Esophagus squamous epithelium (tissue), 5 donors: ENCODE measurements at places on chromosomes 1 and 21. TPM values are rescaled to one million over a fixed set of nuclear protein-coding genes. Genes with fewer than 3 reads are reported as not detected.
A peak's percentile ranks its signal among the peaks of the same experiment; 100 is the strongest.

Gene OR10X1
- not detected for total RNA-seq

Gene IGSF3
- total RNA-seq = 42.2 TPM

Gene C1orf210
- 8.2 TPM for total RNA-seq

Gene DNAJC8
- total RNA-seq = 52.9 TPM

Gene APCS
- total RNA-seq = not detected

Gene LAPTM5
- 41.9 TPM for total RNA-seq

Gene C1orf185
- total RNA-seq = not detected

Gene ELOA
- total RNA-seq = 37.8 TPM

- peak overlapping the region; percentile 96 for H3K4me3 ChIP-seq
- no peak for DNase-seq
- H3K4me1 ChIP-seq = peaks cover 21% of the 10 kb centered on the region
- H3K27ac ChIP-seq = peak overlapping the region; percentile 92
- no peaks in the 10 kb centered on the region for H3K36me3 ChIP-seq
- H3K27me3 ChIP-seq = no peaks in the 10 kb centered on the region
Measured at GRCh38 chr1:3857791-3858129, 484 bp downstream of the DFFB start.

- no peak for DNase-seq
- no peaks in the 10 kb centered on the region for H3K4me1 ChIP-seq
- H3K27me3 ChIP-seq = no peaks in the 10 kb centered on the region
- no peak overlapping the region for H3K4me3 ChIP-seq
- H3K36me3 ChIP-seq = no peaks in the 10 kb centered on the region
- H3K27ac ChIP-seq = no peak overlapping the region
Measured at GRCh38 chr1:156399355-156400125, 30.5 kb downstream of the RHBG start.

DNA sequence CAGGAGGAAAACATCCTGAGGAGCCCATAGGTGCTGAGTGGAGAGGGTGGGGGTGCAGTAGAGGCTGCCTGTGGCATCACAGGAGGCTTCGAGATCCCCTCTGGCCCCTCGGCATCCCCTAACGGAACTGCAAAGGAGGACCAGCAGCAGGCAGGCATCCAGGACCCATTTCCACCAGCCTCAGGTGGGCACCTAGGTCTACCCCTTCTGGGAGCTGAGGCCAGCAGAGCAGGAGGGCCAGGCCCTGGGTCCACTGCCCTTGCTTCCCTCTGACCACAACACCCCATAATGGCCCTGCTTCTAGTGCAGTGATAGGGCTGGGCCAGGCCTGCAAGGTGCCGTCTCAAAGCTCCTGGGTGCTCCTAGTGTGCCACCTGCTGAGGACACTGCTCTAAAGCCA lies 723.0 kb downstream of the PTPRU start:
- H3K4me1 ChIP-seq = no peaks in the 10 kb centered on the region
- H3K27me3 ChIP-seq = no peaks in the 10 kb centered on the region
- H3K27ac ChIP-seq = no peak overlapping the region
- no peaks in the 10 kb centered on the region for H3K36me3 ChIP-seq
- no peak for DNase-seq

DNA sequence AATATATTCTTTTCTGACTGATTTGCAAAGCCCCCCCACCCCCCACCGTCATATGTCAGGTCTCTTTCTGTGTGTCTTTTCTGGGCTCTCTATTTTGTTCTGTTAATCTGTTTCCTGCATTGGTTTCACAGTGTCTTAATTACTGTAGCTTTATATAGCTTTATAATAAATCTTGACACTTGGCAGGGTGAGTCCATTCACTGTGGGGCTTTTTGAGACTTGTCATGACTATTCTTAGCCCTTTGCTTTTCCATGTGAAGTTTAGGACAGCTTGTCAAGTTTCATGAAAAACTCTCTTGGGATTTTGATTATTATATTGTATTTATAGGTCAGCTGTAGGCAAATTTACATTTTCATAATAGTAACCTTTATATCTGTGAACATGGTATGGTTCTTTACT lies 50.4 kb downstream of the MIGA1 start:
- H3K4me3 ChIP-seq = no peak overlapping the region
- no peaks in the 10 kb centered on the region for H3K27me3 ChIP-seq
- no peak for DNase-seq
- no peaks in the 10 kb centered on the region for H3K4me1 ChIP-seq
- no peaks in the 10 kb centered on the region for H3K36me3 ChIP-seq
- peak overlapping the region; percentile 13 for H3K27ac ChIP-seq

DNA sequence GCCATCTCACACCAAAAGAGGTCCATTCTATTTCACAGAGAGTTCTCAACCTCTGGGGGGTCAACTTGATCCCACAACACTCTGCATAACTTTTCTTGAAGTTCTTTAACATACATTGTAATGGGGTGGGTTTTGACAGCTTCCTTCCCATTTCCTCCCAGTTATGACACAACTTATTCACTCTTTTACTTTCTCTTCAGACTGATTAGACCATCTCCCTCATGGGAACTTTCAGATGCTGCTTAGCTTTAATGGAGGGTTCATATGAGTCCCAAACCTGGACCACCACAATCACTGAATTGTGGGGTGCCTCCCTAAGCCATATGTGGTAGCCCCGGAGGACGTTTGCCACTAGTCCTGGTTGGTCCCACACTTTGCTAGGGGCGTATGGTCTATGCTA lies 28.3 kb upstream of the KCNJ15 start:
- H3K4me1 ChIP-seq = peaks cover 4% of the 10 kb centered on the region
- no peak for DNase-seq
- no peaks in the 10 kb centered on the region for H3K27me3 ChIP-seq
- peak overlapping the region; percentile 61 for H3K27ac ChIP-seq

GRCh38 chr1:57361516-57361915 lies 62.3 kb downstream of the DAB1 start:
- no peaks in the 10 kb centered on the region for H3K27me3 ChIP-seq
- H3K4me1 ChIP-seq = no peaks in the 10 kb centered on the region
- no peak for DNase-seq

DNA sequence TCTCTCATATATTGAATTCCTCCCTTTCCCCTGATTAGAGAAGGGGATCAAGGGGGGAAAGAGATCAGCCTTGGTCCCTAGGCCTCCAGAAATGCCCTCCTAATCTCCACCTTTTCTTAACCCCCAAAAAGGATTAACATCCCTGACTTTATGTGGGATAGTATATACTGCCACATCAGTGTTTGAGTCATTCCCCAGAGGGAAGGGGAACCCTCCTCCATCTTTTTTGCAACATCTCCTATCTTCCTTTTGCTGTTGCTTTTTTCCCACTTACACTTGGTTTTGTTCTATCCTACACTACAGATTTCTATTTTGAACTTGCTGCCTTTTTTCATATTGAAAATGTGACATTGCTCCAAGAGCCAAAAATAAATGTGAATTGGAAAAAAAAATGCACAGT lies 65.4 kb upstream of the PODN start:
- H3K27ac ChIP-seq = no peak overlapping the region
- no peak for DNase-seq
- H3K27me3 ChIP-seq = no peaks in the 10 kb centered on the region
- H3K4me3 ChIP-seq = no peak overlapping the region

GRCh38 chr1:219752645-219753044 lies 139.7 kb upstream of the ZC3H11B start:
- no peaks in the 10 kb centered on the region for H3K27me3 ChIP-seq
- no peaks in the 10 kb centered on the region for H3K36me3 ChIP-seq
- no peak for DNase-seq
- H3K4me1 ChIP-seq = no peaks in the 10 kb centered on the region

DNA sequence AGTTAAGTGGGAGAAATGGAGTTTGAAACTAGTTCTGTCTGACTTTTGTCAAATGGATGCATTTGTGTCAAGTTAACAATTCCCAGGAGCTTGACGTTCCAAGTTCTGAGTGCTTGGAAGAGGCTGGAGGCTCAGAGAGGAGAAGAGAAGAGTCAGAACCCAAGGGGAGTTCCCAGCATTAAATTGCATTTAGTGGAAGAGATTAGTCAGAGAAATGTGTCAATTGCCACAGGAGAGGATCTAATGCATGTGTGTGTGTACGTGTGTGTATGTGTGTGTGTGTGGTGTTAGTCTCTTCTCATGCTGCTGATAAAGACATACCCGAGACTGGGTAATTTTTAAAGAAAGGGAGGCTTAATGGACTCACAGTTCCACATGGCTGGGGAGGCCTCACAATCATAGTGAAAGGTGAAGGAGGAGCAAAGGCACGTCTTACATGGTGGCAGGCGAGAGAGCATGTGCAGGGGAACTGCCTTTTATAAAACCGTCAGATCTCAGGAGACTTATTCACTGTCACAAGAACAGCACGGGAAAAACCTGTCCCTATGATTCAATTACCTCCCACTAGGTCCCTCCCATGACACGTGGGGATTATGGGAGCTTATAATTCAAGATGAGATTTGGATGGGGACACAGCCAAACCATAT lies 101.5 kb upstream of the TMEM51 start:
- no peak overlapping the region for H3K4me3 ChIP-seq
- peaks cover 85% of the 10 kb centered on the region for H3K36me3 ChIP-seq
- H3K27ac ChIP-seq = no peak overlapping the region

GRCh38 chr1:59804301-59804700 lies 10.4 kb upstream of the HOOK1 start:
- no peak overlapping the region for H3K27ac ChIP-seq
- H3K4me3 ChIP-seq = no peak overlapping the region
- H3K36me3 ChIP-seq = no peaks in the 10 kb centered on the region
- no peaks in the 10 kb centered on the region for H3K27me3 ChIP-seq

- DNase-seq = peak; percentile 28
- no peaks in the 10 kb centered on the region for H3K27me3 ChIP-seq
- peak overlapping the region; percentile 57 for H3K4me3 ChIP-seq
- peak overlapping the region; percentile 96 for H3K27ac ChIP-seq
Measured at GRCh38 chr1:16215882-16216753, 3.7 kb upstream of the ARHGEF19 start.

GRCh38 chr1:201714542-201715329 lies 114.2 kb upstream of the IPO9 start:
- peaks cover 8% of the 10 kb centered on the region for H3K36me3 ChIP-seq
- H3K4me1 ChIP-seq = peaks cover 37% of the 10 kb centered on the region
- no peaks in the 10 kb centered on the region for H3K27me3 ChIP-seq

DNA sequence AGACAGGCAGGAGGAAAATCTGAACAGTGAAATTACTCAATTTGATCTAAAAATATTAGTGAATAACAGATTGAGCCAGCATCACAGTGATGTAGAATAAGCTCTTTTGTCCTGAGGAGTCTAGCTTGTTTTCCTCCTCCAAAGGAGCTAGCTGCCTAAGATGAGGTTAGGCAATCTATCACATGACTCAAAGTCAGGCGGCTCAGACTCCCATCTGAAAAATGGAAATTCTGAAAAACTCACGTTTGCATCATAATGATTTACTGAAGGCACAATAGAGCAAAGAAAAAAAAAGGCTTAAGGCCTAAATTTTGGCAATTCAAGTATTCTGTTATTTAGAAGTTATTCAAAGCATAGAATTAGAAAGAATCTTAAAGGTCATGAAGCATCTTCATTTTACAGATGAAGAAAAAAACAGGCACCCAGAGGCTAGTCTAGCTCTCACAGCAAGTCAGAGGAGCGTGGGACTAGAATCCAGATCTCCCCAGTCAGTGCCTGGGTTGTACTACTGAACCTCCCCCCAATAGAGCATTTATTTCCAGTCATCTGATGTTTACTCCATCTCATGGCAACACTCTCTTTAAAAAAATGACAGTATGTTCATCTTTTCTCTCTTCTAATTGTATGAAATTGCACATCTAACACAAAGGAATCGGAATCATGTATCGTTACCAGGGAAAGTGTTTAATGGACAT lies 62.5 kb upstream of the ATF3 start:
- DNase-seq = no peak
- H3K4me1 ChIP-seq = peaks cover 4% of the 10 kb centered on the region
- H3K27me3 ChIP-seq = no peaks in the 10 kb centered on the region
- H3K4me3 ChIP-seq = no peak overlapping the region

DNA sequence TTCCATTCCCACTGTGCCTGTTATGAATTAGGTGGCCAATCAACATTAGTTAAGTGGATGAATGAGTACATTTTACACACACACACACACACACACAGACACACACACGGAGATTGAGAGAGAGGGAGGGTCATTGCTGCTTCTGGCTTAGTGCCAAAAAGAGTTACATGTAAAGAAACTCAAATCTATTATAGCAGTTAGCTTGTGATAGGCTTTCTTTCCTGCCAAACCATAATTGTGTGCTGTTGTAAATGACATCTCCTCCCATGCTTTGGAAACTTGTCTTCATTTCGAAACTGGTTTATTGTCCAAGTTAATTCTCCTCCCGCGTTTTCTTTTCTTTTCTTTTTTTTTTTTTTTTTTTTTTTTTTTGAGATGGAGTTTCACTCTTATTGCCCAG lies 1.4 kb upstream of the MT1HL1 start:
- H3K27ac ChIP-seq = no peak overlapping the region
- H3K4me3 ChIP-seq = no peak overlapping the region
- H3K27me3 ChIP-seq = no peaks in the 10 kb centered on the region
- no peaks in the 10 kb centered on the region for H3K4me1 ChIP-seq
- H3K36me3 ChIP-seq = no peaks in the 10 kb centered on the region
- no peak for DNase-seq

GRCh38 chr1:109075531-109076490 lies at the start of gene TAF13:
Gene TAF13 (minus strand): TSS chr1:109076003. CDS start chr1:109075947, 56 bp downstream.
- peak; percentile 75 for DNase-seq
- no peaks in the 10 kb centered on the region for H3K36me3 ChIP-seq
- peak within 1 kb of the TSS; percentile 95 for H3K27ac ChIP-seq
- peaks cover 3% of the 10 kb centered on the region for H3K4me1 ChIP-seq
- H3K27me3 ChIP-seq = no peaks in the 10 kb centered on the region

GRCh38 chr1:7655354-7655753 lies 115.7 kb upstream of the VAMP3 start:
- no peak overlapping the region for H3K27ac ChIP-seq
- no peak overlapping the region for H3K4me3 ChIP-seq
- H3K36me3 ChIP-seq = no peaks in the 10 kb centered on the region

DNA sequence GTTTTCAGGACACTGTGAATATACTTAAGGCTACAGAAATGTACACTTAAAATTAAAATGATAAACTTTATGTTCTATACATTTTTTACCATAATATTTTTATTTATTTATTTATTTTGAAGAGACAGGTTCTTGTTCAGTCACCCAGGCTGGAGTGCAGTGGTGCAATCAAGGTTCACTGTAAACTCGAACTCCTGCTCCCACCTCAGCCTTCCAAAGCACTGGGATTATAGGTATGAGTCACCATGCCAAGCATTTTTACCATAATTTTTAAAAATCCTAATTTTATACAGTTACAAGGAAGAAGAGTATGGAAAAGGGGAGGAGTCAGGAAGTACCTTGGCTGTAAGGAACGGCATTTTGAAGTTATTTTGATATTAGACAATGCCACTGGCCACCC lies 23.6 kb upstream of the ANGPTL3 start:
- H3K4me1 ChIP-seq = no peaks in the 10 kb centered on the region
- no peaks in the 10 kb centered on the region for H3K27me3 ChIP-seq
- H3K36me3 ChIP-seq = peaks cover 70% of the 10 kb centered on the region
- DNase-seq = no peak
- no peak overlapping the region for H3K27ac ChIP-seq
- no peak overlapping the region for H3K4me3 ChIP-seq

- no peak for DNase-seq
- no peaks in the 10 kb centered on the region for H3K27me3 ChIP-seq
- peak overlapping the region; percentile 93 for H3K27ac ChIP-seq
- no peaks in the 10 kb centered on the region for H3K36me3 ChIP-seq
Measured at GRCh38 chr1:58816747-58817221, 32.9 kb upstream of the JUN start.
